Lower lobe of right lung (tissue), 2 donors: ENCODE measurements at places on chromosomes 16 and 17. TPM values are rescaled to one million over a fixed set of nuclear protein-coding genes. Genes with fewer than 3 reads are reported as not detected.

DNA sequence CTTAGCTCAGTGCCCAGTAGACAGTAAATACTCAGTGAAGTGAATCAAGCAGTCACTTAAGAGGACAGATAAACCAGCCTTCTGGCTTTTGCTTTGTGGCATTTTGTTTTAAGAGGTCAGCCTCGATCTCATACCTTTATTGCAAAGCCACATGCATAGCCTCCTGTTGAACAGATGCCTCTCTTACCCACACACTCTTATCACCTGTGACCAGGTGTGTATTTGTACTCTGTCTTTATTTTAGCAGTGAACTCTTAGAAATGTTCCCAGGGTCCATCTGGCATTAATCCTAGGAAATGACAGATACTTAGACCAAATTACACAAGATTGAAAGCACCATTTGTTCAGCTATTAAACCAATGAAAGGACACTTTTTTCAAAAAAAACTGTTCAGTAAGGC lies 1426.5 kb downstream of the CDH11 start:
- H3K4me3 ChIP-seq = no peak overlapping the region
- DNase-seq = no peak
- H3K27me3 ChIP-seq = no peaks in the 10 kb centered on the region
- H3K4me1 ChIP-seq = no peaks in the 10 kb centered on the region
- H3K27ac ChIP-seq = no peak overlapping the region
- no peaks in the 10 kb centered on the region for H3K36me3 ChIP-seq

DNA sequence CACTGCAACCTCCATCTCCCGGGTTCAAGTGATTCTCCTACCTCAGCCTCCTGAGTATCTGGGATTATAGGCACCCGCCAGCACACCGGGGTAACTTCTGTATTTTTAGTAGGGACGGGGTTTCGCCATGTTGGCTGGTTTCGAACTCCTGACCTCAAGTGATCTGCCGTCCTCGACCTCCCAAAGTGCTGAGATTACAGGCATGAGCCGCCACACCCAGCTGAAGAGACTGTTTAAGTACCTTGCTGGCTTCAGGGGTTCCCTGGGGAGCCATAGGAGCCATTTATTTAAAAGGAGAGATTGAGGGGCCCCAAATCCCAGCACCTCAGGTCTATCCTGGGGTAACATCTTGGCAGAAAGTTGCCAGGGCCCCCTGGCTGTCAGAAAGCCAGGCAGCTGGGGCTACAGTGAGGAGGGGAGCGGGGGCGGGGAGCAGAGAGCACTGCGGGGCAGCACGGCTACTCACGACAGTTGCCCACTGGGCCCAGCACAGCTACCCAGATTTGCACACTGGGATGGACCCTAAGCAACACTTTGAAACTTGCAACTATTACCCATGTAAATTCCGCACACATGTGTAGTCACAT lies 1.6 kb downstream of the SNAI3 start:
- H3K4me1 ChIP-seq = peaks cover 55% of the 10 kb centered on the region
- H3K27ac ChIP-seq = no peak overlapping the region

DNA sequence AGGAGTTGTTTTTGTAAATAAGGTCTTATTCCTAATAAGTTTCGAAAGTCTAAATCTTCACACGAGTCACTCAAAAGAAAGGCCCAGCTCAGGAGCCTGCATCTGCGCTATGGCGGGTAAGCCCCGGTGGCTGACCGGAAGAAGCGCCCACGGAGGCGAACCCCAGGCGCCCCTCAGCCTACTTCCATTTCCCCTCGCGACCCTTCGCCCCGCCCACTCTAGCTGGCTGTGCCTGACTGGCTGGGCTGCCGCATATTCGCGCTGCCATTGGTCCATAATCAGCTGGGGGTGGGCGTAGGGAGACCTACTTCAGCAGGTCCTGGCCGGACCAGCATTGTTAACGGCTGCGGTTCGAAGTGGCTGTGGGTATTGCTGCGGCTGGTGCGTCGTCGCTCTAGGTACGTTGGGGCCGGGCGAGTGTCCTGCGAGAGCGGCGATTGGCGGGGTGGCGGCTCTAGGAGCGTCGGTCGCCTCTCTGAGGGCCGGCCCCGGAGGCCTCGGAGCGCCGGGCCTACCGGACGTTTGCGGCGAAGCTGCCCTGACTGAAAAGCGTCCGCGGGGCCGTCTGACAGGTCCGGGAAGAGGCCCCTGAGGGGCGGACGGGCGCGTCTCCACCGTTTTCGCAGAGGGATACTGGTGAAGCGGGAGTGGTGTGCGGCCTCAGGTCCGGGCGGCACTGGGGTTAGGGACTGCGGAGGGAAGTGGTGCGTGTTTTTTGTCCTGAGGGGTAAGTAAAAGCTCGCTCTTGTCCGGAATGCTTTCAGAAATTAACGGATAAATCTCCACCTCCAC lies at the start of gene ATF7IP2:
TSS of gene ATF7IP2 (plus strand) at position 337 of the 792 bp plus-strand sequence. CDS start 44,560 bp downstream, outside the sequence.
- H3K4me3 ChIP-seq = peak within 1 kb of the TSS; percentile 66
- no peaks in the 10 kb centered on the region for H3K36me3 ChIP-seq
- peak within 1 kb of the TSS; percentile 83 for H3K27ac ChIP-seq
- DNase-seq = peak; percentile 91

- DNase-seq = no peak
- no peak overlapping the region for H3K4me3 ChIP-seq
- no peaks in the 10 kb centered on the region for H3K36me3 ChIP-seq
- no peaks in the 10 kb centered on the region for H3K4me1 ChIP-seq
- no peaks in the 10 kb centered on the region for H3K27me3 ChIP-seq
Observed at GRCh38 chr16:76665571-76666275, 388.5 kb downstream of the CNTNAP4 start.

GRCh38 chr16:30066761-30067583 lies 1.4 kb downstream of the ALDOA start:
- H3K4me3 ChIP-seq = peak overlapping the region; percentile 95
- peaks cover 47% of the 10 kb centered on the region for H3K4me1 ChIP-seq
- peaks cover 50% of the 10 kb centered on the region for H3K36me3 ChIP-seq
- peak; percentile 60 for DNase-seq
- H3K27me3 ChIP-seq = no peaks in the 10 kb centered on the region
- H3K27ac ChIP-seq = peak overlapping the region; percentile 99

GABARAP gene
- 587 TPM for total RNA-seq

PDK2 gene
- 35.7 TPM for total RNA-seq

UMOD gene
- not detected for total RNA-seq
